ENCODE measurements at places on chromosomes 3 and 15.

GRCh38 chr3:47984075-47984728, 32.0 kb downstream of the MAP4 start:
- no peak for DNase-seq

DNA sequence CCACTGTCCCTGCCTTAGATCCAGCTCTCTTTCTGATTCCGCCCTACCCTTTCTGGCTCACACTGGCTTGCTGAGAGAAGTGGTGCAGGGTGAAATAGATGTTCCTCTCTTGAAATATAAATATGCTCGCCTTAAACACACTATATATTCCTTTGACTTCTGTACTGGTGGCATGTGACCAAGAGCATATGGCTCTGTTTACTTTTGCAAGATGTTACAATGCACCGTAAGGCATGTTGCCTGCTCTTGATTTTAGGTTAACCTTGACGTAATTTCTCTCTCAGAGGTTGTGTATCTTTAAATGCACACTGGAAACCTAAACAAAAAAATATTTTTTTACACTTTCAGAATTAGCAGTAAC, 749 bp downstream of the RSRC1 start:
- DNase-seq: no peak

DNA sequence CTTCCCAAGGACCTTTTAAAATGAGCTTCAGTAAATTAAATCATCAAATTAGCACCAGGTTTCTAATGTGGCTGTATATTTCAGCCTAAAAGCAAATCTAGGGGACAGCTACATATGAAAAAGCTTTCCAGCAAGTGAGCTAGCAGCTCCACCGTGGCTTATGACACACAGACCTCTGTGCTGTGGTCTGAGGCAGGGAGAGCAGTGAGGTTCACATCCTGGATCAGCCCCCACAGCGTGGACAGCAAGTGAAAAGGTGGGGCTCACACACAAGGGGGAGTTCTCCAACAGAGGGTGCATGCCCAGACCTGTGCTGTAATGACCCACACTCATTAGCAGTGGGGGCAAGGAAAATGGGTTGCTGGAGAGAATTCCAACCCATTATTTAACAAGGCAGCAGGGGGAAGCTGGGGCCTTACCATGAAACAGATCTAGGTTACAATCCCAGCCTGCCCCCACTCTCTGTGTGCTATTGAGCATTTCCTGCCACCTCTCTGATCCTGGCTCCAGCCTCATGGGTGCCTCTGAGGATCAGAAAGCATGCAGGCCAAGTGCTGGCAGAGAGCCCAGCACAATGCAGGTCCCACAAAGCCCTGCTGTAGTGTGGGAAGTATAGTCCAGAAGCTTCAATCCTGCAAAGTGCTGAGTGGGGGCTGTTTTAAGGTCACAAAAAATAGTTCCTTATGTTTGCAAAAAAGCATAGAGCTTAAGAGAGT, 48.2 kb downstream of the RASGRF1 start:
- DNase-seq: no peak

DNA sequence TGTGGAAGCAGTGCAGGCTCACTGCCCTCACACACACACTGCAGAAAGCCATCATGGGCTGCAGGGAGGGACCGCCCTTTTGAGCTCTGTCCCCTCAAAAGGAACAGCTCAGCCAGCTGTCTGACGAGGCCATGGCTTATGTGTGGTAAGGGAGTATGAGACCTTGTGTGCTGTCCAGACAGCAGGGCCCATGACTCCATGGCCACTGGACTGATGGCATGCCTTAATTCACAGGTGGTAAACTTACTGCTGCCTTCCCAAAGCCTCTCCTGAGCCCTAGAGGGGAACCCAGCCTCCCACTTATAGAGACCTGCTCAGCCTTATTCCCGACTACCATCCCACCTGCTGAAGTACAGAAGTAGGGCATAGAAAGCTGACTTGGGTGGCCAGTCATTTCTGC, 5.6 kb downstream of the FAM240A start:
- DNase-seq: no peak

GRCh38 chr15:69881766-69882165, 216.0 kb downstream of the TLE3 start:
- DNase-seq: no peak

DNA sequence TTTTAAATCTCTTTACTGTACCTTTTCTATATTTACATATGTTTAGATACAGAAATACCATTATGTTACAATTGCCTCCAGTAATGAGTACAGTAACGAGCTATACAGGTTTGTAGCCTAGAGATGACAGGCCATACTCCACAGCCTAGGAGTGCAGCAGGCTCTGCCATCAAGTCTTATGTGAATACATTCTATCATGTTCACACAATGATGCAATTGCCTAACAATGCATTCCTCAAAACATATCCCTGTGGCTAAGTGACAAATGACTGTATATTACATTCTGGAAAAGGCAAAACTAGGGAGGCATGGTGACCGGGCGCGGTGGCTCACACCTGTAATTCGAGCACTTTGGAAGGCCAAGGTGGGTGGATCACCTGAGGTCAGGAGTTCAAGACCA, 192.4 kb upstream of the IGF1R start:
- no peak for DNase-seq

- DNase-seq: no peak
Observed at GRCh38 chr15:41659855-41660234, 360 bp upstream of the MGA start.

GRCh38 chr15:73225358-73226015, 143.3 kb downstream of the HCN4 start:
- DNase-seq: no peak

DNA sequence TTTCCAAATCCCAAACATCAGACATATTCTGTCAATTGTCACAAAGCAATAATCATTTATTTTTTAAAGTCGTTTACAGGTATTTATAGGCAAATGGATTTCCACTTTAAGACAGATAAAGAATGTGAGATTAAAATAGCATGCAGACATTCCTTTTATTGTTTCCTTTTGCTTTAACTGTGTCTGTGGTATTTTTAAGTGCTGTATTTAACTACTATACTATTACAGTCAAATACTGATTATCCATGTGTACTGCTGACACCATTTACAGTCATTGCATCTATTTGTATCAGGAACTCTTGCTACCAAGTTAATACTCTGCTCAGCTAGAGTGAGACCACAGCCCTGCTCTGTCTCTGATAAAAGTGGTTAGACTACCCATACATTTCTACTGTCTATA, 12.8 kb upstream of the CEP152 start:
- no peak for DNase-seq

DNA sequence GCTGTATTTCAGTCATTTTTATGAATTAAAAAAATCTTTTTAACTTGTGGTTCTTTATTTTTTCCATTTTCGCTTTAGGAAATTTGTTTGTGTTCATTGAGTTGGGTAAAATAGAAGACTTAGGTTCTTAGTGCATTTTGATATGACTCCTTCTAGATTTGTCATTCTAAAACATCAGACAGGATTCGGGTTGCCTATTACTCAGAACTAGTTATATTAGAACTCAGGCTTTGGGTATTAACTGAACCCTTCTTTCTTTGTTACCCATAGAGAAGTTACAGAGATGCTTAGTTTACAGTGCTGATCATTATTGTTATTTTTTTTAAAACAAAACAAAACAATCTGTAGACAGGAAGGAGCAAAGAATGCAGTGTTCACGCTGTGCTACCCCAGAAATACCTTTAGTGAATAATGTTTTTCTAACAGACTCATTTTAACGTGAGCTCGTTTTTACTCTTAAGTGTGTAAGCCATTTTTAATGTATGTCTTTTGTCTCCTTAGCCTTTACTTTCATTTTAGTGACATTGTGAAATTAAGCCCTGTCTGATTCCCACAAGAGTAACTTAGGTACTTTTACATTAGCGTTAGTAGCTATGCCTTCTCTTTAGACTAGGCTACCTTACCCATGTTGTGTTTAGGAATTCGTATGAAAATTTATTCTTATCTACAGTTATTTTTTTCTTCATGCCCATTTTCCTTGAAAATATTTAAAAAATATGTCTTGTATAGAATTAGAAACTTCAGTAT, 53.4 kb downstream of the CMC1 start:
- DNase-seq: no peak

DNA sequence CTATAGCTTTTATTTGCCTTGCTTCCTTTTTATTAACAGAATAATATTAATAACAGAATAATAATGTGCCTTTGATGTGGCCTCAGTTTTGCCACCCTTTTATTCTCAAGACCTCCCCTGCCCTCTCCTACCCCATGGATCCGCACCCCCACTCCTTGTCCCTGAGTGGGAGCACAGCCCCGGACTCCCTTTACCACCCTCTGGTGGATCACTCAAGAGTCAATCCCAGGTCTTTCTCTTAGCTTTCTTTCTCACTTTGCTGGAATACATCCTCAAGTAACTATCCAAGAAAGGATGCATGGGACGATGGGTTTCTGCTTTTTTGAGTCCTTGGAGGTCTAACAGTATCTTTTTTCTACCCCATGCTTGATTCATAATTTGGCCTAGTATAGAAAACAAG, 63.4 kb downstream of the KLF13 start:
- no peak for DNase-seq

- no peak for DNase-seq
Observed at GRCh38 chr3:43996379-43997301, 245.0 kb upstream of the TOPAZ1 start.

- DNase-seq: no peak
Observed at GRCh38 chr3:136120373-136121348, 75.5 kb downstream of the MSL2 start.

GRCh38 chr3:189288348-189289235, 116.8 kb downstream of the TPRG1 start:
- no peak for DNase-seq

DNA sequence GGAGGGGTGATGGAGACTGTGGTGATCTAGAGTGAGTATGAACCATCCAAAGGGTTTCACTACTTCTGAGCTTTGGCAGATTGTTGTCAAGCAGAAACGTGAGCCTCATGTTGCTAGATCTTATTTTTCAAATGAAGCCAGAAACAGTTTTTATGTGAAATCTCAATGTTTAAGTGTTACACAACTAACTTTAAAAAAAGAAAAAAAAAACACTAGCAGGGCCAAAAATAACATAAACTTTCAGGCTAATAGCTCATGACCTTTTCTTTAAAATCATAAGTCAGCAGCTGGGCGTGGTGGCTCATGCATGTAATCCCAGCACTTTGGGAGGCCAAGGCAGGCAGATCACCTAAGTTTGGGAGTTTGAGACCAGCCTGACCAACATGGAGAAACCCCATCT, 2.1 kb upstream of the HTR3D start:
- DNase-seq: no peak

DNA sequence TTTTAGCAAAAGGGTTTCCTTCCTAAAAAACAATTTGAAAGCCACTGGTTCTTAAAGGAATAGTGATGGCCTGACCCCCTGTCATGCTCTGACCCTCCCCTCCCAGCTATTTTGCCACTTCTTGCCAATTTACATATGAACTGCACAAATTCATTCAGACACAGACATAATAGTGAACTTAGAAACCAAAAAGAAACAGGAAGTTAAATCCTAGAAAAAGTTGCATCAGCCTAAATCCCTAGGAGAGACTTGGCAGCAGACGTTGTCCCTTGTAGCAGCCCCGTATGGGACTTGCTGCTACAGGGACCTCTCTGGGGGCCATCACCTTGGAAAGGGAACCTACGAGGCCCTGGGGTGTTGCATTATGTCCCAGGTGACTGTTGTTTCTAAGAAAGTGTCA, 14.3 kb upstream of the PDE8A start:
- no peak for DNase-seq

DNA sequence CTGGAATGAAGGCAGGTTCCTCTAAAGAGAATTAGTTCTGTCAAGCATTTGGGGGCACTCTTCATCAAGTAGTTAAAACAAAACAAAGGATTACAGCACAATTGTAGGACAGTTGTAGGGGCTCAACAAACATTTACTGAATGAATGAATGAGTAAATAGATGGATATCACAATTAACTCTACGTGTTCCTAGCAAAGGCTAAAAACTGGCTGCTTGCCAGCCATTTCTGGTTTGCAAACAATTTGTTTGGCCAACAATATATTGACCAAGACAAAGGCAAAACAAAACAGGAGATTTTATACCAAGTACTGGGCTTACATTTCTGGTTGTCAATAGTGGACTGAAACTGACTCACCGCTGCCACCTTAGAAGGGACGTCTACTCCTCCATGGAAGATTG, 116.8 kb downstream of the ZNF280D start:
- no peak for DNase-seq

GRCh38 chr3:188658606-188659005, 504.6 kb downstream of the LPP start:
- no peak for DNase-seq

- no peak for DNase-seq
Observed at GRCh38 chr3:46456118-46456517, 8.6 kb downstream of the LTF start.

- no peak for DNase-seq
Observed at GRCh38 chr15:80779658-80780415, 667 bp downstream of the CEMIP start.

- DNase-seq: no peak
Observed at GRCh38 chr3:8525893-8526292, 24.3 kb downstream of the LMCD1 start.

GRCh38 chr3:114308377-114308776, 14.5 kb downstream of the TIGIT start:
- DNase-seq: no peak

- no peak for DNase-seq
Observed at GRCh38 chr3:175818811-175819464, 959.8 kb downstream of the NAALADL2 start.

- DNase-seq: no peak
Observed at GRCh38 chr15:95825208-95825607, 505.3 kb upstream of the NR2F2 start.

GRCh38 chr15:48888191-48888590, 10.3 kb downstream of the EID1 start:
- no peak for DNase-seq

GRCh38 chr3:168870892-168871291, 775.2 kb upstream of the GOLIM4 start:
- no peak for DNase-seq

DNA sequence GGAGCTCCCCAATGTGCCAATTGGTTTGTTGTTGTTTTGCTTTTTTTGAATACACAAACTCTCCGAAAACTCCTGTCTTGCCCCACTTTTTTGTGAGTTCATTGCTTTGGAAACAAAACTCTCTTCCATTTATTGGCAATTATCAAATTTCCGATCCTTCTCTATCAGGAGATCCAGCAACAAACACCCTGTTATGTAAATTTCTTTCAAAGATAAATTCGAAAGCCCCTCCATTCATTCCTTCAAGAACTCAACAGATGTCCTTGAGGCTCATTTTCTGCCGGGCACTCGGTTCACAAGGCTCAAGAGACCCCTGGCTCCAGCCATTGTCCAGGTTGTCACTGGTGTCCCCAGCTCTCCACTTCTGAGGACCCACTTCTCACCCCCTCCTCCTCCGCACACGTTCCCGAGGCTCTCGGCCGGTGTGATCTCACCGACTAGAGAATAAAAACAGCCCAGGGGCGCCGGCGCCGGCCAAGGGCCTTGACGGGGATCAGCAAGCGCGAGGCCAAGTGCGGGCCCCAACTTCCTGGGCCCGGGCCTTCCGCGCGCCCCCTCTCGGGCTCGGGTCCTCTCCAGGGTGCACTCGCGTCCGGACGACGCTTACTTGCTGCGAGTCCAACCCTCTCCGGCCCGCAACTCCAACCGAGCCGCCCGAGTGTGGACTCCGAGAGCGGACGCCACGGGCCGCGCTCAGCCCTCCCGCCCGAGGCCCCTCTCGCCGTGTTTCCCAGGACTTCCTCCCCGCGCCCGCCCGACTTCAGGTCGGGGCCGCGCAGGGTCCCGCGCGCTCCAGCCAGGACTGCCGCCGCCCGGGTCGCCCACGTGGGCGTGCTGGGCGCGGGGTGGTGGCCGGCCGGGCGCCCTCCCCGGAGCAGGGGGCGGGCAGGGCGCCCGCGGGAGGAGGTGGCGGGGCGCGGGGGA, 533 bp upstream of the SMAD3 start:
- no peak for DNase-seq

- DNase-seq: no peak
Observed at GRCh38 chr3:51896607-51897305, 6.4 kb downstream of the IQCF1 start.

GRCh38 chr3:188734395-188734794, 437.4 kb upstream of the TPRG1 start:
- DNase-seq: no peak

All from activated T-cell treated with anti-CD3 and anti-CD28 coated beads for 4 hours (primary cell).